PC-9 (cell line): ENCODE measurements at places on chromosomes 4 and X. TPM values are rescaled to one million over a fixed set of nuclear protein-coding genes. Genes with fewer than 3 reads are reported as not detected.

The TCP11X2 gene
- total RNA-seq, result not detected in 2 replicates

The NEXMIF gene
- not detected in 2 replicates for total RNA-seq

The ATP11C gene
- total RNA-seq, result 11.1 and 13.0 TPM in 2 replicates

The DDX60 gene
- total RNA-seq, result 9.1 and 12.2 TPM in 2 replicates

The F11 gene
- total RNA-seq, result not detected in 2 replicates

The HMGN5 gene
- 3.6 and 6.6 TPM in 2 replicates for total RNA-seq

The SHOX gene
- total RNA-seq, result not detected in 2 replicates

The FGFRL1 gene
- 59.5 and 61.6 TPM in 2 replicates for total RNA-seq

The BGN gene
- 0.33 and 0.70 TPM in 2 replicates for total RNA-seq

The RIPPLY1 gene
- total RNA-seq, result not detected in 2 replicates

The AMOT gene
- total RNA-seq, result 83.0 and 88.0 TPM in 2 replicates

The GLRB gene
- total RNA-seq, result 7.0 and 7.3 TPM in 2 replicates

The WDR45 gene
- total RNA-seq, result 36.7 and 43.4 TPM in 2 replicates

The FHIP1A gene
- 33.7 and 35.5 TPM in 2 replicates for total RNA-seq

DNA sequence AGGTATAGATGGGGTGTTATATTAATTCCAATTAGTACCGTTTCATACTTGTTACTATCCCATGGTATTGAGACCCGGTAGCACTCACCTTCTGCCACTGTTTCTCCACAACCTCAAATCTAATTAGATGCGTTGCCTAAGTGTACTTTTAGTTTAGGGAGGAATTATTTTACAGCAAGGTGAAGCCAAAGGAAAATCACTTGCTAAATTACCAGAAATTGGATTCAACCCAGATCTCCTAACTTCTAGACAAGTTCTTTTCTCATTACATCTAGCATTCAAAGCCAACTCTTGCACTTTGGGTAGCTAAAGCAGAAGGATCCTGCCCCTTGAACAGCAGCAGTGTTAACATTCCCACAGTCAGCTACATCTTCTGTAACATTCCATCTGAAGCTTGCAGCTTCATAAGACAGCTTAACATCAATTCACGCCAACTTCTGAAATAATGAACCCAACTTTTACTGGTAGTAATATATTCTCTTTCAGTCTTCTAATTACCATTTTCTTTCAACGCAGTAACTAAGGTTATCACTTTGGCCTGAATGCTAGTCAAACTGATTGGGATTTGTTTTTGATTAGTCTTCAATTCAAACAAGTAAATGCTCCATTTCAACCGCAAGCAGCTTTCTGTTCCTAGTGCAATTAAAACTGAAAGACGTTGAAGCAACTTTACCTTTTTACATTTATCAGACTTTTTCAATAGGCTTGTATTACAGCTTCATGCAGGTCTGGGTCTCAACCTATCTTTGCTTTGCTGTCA, 934 bp upstream of the SEC31A start:
- DNase-seq, result no peak

GRCh38 chr4:141625023-141625422, 11.4 kb upstream of the IL15 start:
- DNase-seq, result no peak

- no peak for DNase-seq
These were observed 40.0 kb upstream of the IQSEC2 start for GRCh38 chrX:53321230-53321942.

DNA sequence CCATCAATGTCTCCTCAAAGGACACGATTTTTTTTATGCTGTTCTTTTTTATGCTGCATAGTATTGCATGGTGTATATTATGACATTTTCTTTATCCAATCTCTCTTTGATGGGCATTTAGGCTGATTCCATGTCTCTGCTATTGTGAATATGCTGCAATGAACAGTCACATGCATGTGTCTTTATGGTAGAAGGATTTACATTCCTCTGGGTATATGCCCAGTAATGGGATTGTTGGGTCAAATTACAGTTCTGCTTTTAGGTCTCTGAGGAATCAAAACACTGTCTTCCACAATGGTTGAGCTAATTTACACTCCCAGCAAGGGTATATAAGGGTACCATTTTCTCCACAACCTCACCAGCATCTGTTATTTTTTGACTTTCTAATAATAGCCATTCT, 113.9 kb downstream of the GRIA3 start:
- no peak for DNase-seq

DNA sequence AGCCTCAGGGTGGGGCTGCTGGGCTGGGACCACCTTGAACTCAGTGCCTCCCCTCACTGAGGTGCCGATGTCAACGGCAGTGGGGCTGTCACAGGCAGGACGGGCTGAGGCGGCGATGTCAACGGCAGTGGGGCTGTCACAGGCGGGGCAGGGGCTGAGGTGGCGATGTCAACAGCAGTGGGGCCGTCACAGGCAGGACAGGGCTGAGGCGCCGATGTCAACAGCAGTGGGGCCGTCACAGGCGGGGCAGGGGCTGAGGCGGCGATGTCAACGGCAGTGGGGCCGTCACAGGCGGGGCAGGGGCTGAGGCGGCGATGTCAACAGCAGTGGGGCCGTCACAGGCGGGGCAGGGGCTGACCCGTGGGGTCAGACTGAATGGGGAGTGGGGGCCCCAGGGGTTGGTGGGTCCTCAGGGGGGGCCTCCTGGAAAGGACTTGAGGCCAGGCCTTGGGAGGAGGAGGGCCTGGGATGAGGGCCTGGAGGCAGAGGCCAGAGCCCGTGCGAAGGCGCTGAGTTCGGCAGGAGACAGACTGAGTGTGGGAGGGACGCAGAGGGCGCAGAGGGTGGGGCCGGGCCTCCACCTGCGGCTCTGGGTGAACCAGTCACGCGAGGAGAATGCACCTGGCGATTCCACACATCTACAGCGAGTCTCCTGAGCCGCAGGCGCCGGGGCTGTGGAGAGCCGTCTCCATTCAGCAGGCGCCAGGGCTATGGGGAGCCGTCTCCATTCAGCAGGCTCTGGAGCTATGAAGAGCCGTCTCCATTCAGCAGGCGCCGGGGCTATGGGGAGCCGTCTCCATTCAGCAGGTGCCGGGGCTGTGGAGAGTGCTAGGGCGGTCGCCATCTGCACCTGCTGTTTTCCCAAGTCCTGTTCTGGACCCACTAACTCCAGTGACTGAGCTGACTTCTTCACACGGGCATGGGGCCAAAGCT, 22.9 kb downstream of the ATP5ME start:
- DNase-seq, result no peak

DNA sequence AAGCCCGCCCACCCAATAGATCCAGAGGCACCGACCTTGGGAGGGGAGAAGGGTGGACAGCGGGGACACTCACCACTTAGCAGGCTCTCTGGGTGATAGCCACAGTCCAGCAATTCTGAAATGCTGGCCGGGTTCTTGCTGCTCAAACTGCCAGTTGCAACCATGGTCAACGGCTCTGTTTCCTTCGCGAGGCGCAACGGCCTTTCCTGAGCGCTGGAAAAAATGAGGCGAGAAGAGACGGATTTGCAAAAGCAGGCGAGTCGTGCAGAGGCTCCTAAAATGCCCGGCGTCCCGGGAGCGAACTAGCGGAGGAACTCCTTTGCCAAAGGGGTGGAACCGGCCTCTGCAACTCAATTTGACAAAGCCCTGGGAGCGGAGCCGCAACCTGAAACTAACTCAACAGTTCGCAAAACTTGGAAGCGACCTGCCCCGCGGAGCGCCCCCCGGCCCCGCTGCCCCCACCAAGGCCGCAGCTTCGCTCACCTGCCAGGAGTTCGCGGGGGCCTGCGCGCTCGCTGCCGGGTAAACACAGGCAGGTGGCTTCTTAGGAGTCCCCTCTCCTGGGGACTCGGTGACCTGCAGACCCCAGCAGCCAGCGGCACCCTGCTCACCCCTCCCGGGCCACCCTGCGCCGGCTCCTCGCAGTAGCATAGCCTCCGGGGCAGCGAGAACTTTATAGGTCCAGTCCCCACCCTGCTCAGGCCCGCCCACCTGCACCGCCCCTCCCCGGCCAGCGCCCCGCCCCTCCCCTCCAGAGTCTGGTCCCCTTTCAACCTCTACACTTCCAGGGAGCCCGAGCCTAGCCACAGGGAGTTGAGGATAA, at the start of gene DDIT4L:
TSS of gene DDIT4L (minus strand) at position 649 of the 823 bp plus-strand sequence. CDS start at position 164, 485 bp downstream.
- peak; percentile 33 for DNase-seq

GRCh38 chr4:3413675-3414420, 27.9 kb upstream of the HGFAC start:
- DNase-seq, result no peak

DNA sequence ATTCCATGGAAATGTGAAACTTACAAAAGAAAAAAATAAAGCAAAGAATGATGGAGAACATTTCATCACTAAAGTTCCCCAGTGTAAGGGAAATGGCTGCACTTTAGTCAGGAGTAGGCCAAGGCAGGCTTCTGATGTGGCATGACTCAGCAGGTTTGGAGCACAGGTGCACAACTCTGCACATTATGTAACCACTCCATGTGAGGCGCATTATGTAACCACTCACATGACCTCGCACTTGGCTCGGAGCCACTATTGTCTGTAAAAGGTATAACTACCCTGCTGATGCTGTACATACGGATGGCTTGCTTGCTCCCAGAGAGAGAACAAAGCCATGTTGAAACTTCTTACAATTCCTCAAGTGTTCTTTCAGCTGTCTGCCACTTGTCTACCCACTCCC, 727.6 kb downstream of the TRAM1L1 start:
- DNase-seq, result peak; percentile 40

- DNase-seq, result no peak
These were observed 51.2 kb downstream of the GPR50 start for GRCh38 chrX:151227627-151228026.

DNA sequence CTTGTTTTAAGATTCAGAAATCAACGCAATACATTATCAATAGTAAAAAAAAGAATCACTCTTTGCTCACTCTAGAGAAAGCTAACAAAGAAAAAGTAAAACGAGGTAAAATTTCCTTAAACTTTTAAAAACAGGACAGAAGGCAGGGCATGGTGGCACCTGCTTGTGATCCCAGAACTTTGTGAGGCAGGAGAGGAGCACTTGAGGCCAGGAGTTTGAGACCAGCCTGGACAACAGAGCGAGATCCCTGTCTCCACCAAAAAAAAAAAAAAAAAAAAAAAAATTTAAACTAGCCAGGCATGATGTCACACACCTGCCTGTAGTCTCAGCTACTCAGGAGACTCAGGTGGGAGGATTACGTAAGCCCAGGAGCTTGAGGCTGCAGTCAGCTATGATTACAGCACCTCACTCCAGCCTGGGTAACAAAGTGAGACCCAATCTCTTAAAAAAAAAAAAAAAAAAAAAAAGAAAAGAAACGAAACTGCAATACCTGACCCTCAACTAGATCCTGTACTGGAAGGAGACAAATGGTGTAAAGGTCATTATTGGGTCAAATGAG, 3.5 kb downstream of the CCNI start:
- peak; percentile 67 for DNase-seq

DNA sequence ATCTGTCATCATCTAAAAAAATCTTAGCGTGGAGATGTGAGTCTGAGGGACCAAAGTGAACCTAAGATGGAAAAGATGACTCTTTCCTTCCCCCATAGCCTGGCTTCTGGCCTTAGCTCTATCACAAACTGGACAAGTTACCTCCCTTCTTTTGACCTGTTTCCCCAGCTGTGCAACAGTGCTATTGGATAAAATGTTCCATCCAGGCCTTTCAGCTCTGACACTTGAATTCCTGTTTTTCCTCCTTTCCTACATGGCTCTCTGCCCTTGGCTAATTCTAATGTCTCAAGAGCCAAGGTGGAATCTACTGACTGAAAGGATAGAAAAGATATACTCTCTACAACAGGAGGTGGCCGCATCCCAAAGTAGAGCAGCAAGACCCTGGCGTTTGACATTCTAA, 84.5 kb upstream of the ARHGEF9 start:
- DNase-seq, result no peak

GRCh38 chr4:182271731-182272130, 28.5 kb downstream of the TENM3 start:
- no peak for DNase-seq

DNA sequence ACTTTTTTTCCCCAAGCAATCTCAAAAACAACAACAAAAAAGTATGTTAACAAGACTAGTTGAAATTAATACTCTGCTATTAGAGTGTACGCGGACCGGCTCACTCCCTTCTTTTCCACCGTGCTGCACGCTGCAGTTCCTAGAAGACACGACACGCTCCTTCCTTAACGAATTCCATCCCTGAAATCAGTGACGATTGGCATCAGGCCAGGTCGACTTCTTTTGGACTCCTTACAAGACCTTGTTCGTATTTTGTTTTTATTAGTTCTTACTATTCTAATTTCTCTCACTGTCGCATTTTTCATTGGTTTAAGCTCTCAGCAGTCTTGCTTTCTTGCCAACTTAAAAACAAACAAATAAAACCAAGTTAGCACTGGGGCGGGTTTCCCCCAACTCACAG, 175.8 kb upstream of the PITX2 start:
- DNase-seq, result no peak

DNA sequence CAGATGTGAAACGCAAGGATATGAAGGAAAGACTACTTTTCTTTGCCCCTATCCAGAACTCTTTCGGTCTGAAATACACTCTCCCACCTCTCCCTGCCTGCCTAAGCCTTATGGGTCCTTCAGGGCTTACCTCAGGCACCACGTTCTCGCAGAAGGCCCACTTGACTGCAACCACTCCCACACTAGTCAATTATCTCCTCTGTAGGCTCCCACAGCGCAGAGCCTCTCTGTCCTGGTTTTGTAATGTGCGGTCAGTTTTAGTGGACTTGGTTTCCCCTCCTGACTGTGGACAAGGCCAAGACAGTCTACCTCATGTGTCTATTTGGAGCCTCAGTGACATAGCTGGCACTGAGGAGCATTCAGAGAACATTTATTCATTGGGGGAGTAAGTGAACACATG, 11.1 kb downstream of the CNGA2 start:
- DNase-seq, result no peak

- DNase-seq, result no peak
These were observed 14.5 kb upstream of the LNX1 start for GRCh38 chr4:53605783-53606182.

GRCh38 chr4:186979961-186980745, 256.5 kb upstream of the FAT1 start:
- no peak for DNase-seq

GRCh38 chr4:76564123-76564915, 129.3 kb downstream of the SHROOM3 start:
- no peak for DNase-seq

DNA sequence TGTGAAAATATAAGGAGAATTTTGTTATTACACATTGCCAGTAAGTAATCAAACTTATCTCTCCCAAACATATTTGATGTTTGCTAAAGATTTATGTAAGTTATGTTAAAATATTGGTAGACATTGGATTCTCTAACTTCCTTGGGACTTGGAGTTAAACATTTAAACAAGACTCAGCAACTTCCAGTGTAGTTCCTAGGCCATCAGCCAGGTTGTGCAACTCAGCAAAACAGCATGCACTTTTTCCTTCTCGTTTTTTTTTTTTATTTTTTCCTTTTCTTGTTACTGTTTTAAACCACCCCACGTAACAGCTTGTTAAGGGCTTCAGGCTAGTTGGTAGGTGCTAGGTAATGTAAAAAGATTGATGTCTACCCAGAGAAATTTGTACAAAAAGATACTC, 510.4 kb downstream of the ANKRD50 start:
- DNase-seq, result no peak

DNA sequence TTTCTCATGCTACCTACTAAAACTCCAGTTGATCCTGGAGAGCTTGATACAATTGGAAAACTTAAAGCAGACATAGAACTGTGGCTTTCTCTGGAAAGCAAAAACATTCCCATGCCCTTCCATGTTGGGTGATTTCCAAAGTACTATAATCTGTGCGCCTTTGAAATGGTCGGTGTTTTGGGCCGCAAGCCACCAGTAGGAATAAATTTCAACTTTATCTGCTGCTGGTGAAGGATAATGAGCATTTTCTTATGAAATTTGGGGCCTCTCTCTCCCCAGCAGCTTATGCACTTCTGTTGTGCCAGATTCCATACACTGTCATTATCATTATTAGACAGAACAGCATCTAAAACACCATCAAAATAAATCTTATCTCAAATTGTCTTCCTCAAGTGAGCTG, 366.7 kb upstream of the RPS6KA3 start:
- DNase-seq, result no peak
